LoVo (cell line): ENCODE measurements at places on chromosomes 1 and 21.
A peak's percentile ranks its signal among the peaks of the same experiment; 100 is the strongest.

- DNase-seq = no peak
Observed at GRCh38 chr1:125085720-125086591, 3901.2 kb downstream of the SRGAP2C start.

GRCh38 chr1:58739856-58740466 lies 40.1 kb upstream of the MYSM1 start:
- DNase-seq = peak; percentile 73

- DNase-seq = peak; percentile 16
Observed at GRCh38 chr1:191641420-191642260, 516.6 kb upstream of the RGS18 start.

DNA sequence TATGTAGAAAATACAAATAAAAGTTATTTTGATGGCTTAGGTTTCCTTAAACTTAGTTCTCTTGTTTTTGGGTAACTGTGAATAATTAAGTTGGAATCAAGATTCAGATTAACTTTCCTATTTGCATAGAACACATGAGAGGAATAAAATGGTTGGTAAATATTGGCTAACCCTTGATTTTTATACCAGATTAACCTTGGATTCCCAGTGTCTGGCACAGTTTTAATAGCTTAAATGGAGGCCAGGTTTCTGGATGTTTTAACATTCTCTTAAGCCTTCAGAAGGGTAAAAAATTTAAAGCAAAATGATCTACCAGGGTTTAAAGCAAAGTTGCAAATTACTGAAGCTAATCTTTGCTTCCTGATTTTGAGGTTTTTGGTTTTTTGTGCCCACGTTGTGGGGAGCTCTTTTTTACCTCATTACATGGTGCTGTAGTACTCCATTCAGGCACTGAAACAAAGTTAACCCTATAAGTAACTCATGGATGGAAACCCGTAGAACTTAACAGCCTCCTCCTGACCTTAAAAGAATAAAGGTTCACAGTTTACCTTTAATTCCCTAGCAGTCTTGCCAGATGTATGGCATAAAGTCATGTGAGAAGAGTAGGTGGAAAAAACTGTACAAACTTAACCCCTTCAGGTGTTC lies 8.4 kb upstream of the SPATA1 start:
- no peak for DNase-seq

DNA sequence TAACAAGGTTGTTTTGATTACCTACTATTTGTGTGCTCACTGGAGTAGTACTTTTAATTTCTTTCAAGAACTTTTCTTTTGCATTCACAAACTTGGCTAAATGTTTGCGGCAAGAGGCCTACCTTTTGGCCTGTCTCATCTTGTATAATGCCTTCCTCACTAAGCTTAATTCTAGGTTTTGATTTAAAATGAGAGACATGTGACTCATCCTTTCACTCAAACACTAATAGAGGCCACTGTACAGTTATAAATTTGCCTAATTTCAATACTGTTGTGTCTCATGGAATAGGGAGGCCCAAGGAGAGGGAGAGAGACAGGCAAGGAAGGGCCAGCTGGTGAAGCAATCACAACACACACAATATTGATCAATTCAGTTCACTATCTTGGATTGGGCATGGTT lies 66.1 kb downstream of the ZNF644 start:
- DNase-seq = no peak

DNA sequence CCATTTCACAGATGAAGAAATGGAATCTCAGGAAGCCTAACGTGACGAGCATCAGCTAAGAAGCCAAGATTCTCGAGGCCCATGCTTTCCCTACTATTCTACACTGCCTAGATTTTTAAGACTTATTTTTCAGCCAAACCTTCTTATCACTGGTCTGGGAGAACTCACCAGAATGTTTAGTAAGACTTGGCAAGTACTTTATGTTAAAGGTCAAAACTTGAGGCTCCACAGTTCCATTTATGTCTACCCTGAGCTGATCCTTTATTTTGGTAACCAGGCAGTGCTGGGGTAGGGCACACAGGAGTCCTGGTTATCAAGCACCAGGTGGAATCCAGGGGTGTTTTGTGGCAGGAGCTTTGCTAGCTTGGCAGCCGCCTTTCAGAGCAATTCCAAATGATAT lies 16.8 kb downstream of the PLXNA2 start:
- DNase-seq = no peak

- no peak for DNase-seq
Observed at GRCh38 chr1:180927841-180928240, 15.1 kb downstream of the KIAA1614 start.

DNA sequence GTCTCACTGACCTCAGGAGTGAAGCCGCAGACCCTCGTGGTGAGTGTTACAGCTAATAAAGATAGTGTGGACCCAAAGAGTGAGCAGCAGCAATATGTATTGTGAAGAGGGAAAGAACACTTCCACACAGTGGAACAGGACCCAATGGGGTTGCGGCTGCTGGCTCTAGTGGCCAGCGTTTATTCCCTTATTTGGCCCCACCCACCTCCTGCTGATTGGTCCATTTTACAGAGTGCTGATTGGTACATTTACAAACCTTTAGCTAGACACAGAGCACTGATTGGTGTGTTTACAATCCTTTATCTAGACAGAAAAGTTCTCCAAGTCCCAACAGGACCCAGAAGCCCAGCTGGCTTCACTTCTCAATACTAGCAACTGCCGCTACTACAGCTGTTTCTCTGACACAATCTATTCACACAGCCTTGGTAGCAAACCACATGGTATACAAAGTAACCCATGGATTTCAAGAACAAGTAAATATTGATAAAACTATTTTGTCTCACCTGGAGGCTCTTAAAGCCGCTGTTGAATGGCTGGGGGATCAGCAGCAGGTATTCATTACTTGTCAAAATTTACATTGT lies 25.3 kb upstream of the ITLN1 start:
- no peak for DNase-seq
